ENCODE measurements at places on chromosomes 6 and 20.

GRCh38 chr6:66103954-66104353 lies 396.9 kb upstream of the EYS start:
- no peak for DNase-seq

DNA sequence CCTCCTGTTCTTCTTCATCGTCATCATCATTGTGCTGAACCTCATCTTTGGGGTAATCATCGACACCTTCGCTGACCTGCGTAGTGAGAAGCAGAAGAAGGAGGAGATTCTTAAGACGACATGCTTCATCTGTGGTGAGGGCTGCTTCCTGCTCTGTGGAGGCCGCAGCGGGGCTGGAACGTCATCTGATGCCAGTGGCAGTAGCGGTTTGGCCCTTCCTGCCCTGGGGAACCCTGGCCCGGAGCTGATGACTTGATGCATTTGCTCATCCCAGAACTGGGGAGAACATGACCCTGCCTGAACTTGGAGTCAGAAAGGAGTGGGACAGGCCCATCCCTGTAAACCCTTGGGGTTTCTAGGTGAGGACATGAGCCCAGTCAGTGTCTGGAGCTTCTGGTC lies 18.7 kb downstream of the UQCC2 start:
- DNase-seq = no peak

DNA sequence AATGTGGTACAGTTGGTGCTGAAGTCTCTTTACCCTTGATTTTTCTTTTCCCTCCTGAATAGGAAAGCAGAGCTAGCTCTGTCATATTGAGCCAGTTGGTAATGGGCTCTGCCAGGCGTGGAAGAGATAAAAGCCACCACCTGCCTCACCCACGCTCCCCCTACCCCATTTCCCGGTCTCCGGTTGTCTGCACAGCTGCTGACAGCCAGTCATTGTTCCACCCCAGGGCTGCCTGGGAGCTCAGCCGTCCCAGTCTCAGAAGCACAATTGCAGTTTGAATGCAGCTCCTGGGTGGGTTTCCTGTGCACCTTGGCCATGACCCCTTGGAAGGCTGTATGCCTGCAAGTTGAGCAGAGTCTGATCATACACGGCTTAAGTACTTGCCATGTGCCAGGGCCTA lies 675.2 kb upstream of the FLRT3 start:
- DNase-seq = no peak

- peak; percentile 22 for DNase-seq
Observed at GRCh38 chr20:6707321-6707831, 60.1 kb upstream of the BMP2 start.

DNA sequence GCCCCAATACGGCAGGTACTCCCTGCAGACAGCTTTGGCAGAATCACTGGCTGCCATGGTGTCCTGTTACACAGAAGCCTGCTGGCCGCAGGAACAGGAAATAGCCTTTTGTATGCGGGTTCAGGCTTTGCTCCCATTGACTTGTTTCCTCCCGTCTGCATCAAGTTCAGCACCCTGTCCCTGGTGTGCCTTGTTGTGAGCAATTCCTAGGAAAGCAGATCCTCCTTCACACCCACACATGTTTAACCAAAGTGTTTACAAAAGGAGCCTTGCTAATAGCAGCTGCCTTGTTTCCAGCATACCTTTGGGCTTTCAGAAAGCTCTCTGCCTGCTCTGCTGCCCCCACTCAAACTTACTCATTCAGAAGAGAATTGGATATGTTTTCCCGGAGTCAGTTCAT lies 127.2 kb upstream of the SUPT3H start:
- peak; percentile 58 for DNase-seq

DNA sequence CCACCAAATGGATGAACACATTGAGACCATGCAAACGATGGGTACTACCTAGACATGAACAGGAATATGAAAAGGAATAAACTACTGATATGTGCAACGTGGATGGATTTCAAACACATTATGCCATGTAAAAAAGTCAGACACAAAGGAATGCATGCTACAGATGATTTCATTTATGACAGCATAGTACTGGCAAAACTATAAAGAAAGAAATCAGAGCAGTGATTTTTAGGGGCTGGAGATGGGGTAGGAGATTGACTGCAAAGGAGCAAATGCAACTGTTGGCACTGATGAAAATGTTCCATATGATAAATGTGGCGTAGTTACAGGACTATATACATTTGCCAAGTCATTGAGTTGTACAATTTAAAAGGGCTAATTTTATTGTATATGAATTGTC lies 13.4 kb upstream of the COL12A1 start:
- DNase-seq = no peak

DNA sequence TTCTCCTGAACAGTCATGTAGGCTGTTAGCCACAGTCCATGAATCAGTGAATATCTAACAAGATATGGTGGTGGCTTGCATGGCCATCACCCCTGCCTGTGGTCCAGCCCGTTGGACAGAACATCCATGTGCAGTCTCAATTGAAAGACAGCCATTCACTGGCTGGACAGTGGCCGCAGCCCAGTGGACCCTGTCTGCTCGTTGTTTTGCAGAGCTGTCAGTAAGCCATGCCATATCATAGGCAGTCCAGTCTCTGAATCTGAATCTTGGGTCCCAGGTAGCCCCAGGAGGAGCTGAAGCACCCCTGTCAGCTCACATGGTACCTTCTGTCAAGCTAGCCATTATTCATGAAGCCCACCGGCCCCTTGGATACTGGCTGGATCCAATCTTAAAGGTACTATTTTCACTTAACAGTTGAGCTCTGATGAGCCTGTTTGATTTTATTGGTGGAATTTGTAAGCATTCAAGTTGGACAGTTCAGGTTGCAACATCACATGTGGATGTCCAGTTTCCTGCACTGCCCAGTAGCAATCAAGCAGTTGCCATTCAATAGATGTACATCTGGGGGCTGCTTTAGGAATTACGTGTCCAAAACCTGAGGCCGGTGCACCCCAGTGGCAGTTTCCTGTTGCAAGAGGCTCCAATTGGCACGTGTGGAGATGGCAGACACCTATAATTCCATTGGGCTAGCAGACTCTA lies 37.8 kb downstream of the SERPINB1 start:
- no peak for DNase-seq

GRCh38 chr6:142162780-142163179 lies 15.7 kb downstream of the VTA1 start:
- no peak for DNase-seq

DNA sequence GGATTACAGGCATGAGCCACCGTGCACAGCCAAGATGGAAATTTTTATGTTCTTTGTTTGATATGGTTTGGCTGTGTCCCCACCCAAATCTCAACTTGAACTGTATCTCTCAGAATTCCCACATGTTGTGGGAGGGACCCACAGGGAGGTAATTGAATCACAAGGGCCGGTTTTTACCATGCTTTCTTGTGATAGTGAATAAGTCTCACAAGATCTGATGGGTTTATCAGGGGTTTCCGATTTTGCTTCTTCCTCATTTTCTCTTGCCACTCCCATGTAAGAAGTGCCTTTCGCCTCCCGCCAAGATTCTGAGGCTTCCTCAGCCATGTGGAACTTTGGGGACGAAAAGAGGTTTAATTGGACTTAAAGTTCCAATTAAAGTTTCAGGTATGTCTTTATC lies 14.6 kb downstream of the EEF1A1 start:
- no peak for DNase-seq

DNA sequence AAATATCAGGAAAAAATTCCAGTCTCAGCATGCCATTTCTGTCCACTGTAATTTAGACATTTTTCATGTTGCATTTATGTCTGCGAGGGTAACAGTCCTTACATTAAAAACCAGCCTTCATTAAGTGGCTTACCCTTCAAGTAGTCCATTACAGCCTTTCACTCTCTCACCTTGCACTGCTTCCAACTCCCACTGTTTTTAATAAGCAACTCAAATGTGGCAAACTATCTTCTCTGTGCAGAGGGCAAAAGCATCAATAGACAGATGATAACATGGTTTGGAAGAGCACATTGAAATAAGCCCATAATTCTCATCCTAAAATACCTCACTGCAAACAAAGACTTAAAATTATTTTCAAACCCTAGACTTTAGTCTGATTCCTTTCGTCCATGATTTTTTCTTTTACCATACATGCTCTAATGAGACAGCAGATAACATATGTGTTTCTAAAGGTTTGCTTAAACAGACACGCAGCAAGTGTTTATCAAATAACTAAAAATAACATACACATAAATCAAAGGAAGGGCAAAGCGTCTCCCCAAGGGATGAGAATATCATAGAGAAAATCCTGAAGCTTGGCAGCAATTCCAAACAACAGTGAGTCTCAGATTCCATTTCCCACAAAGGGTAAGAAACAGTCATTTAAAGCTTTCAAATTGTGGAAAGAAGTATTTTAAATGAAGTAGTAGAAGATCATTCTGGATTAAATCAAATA lies 130.4 kb downstream of the PTPRK start:
- no peak for DNase-seq

- DNase-seq = no peak
Observed at GRCh38 chr20:4242376-4242775, 227.0 kb upstream of the RNF24 start.

GRCh38 chr20:8190043-8190880 lies 58.2 kb downstream of the PLCB1 start:
- DNase-seq = peak; percentile 15

- DNase-seq = no peak
Observed at GRCh38 chr6:30319146-30319835, 7.4 kb upstream of the TRIM39 start.

DNA sequence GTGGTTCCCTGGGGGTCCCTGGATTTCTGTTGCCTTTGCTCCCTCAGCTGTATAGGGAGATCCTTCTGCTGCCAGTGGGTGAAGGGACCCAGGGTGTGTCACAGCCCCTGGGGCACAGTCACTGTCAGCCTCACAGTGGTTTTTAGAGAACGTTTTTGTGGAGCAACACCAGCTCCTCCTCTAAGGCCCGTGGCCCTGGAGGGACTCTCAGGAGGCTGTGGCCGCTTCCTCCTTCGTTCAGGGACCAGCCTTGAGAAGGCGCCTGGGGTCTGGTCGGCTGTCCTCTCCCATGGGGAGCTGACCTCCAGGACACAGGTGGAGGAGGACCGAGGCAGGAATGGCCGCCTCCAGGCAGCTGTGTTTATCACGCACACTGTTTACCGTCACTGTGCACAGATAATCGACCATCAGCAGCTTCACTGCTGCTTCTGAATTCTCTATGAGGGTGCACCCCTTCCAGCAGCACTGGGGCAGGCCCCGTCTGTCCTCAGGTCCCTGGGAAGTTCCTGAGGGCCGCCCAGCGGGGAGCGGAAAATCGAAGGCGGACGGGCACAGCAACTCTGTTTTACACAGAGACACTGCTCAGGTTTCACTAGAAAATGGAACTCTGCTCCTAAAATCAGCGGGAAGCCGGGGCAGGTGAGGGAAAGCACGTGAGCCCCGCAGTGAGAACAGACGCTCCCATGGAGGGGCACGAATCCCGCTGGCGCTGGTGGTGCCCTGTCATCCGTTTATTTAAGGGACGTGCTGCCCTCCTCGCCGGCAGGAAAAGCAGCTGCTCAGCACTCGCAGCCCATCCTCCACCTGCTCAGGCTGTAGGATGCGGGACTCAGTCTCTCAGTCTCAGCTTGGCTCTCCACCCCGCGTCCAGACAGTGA lies 10.4 kb upstream of the FRMD1 start:
- DNase-seq = no peak

GRCh38 chr20:38066969-38067716 lies 33.6 kb downstream of the RPRD1B start:
- no peak for DNase-seq

- DNase-seq = no peak
Observed at GRCh38 chr20:12199703-12200102, 282.0 kb downstream of the BTBD3 start.

- peak; percentile 41 for DNase-seq
Observed at GRCh38 chr20:31515775-31516107, 1.5 kb downstream of the HM13 start.

- DNase-seq = no peak
Observed at GRCh38 chr6:144364782-144365181, 79.6 kb downstream of the UTRN start.

- no peak for DNase-seq
Observed at GRCh38 chr6:134510920-134511319, 193.0 kb upstream of the SGK1 start.
